GM19239 (cell line): ENCODE measurements at places on chromosomes 6 and 20.

- DNase-seq, result peak; percentile 69
These were observed 35.7 kb upstream of the HLA-E start for GRCh38 chr6:30453508-30454116.

DNA sequence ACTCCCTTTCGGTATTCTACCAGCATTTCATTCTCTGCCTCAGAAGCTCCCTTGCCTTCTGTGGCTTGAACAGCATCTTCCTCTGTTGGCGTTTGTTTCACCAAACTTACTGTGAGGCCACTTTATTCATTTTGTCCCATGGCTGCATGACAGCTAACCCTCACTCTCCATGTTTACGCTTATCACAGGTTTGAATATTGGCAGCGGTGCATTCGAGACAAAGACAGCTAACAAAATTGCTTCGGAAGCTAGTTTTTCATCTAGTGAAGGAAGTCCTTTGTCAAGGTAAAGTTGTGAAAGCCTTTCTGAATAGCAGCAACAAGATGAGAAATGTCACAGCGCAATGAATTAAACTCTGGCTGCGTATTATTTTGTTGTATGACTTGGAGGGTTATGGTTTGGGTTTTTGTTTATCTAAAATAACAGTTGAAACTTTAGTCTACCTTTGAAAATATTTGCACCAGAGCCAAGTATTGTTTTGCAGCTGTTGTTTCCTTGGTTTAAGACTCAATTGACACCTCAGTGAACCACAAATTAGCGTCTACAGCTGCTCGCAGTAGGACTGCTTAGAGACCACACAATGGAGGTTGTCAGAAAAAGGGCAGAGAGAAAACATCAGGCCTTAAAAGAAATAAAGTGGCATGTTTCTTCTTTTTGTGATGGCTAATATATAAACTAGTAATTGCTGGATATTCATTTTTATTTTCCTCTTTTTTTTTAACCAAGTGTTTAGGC, 70.4 kb upstream of the XRN2 start:
- no peak for DNase-seq

DNA sequence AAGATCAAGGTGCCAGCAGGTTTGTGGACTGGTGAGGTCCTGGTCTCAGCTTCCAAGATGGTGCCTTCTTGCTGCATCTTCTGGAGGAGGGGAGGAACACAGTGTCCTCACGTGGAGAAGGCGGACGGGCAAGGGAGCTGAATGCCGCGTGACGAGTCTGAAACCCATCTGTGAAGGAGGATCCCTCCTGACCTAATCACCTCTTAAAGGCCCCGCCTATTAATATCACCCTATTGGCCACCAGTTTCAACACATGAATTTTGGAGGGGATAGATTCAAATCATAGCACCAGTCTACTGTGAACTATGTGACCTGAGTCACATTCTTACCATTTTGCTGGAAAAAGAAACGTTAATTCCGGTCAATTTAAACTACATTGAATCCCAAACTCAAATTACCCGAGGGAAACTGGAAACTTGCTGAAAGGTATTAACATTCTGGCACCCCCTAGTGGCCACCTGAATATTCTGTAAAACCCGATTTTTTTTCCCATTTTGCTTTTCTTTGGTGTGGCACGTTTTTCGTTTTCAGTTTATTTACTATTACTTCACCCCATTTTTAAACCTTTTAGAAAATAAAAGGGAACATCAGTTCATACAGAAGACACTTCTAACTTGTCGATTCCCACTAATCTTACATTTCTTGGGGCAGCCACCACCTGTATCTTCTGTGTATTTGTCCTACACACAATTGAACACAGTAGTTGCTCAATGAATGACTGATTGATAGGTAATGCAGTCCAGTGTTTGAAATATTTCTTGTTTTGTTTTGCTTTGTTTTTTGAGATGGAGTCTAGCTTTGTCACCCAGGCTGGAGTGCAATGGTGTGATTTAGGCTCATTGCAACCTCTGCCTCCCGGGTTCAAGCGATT, 17.9 kb upstream of the CCDC170 start:
- no peak for DNase-seq

DNA sequence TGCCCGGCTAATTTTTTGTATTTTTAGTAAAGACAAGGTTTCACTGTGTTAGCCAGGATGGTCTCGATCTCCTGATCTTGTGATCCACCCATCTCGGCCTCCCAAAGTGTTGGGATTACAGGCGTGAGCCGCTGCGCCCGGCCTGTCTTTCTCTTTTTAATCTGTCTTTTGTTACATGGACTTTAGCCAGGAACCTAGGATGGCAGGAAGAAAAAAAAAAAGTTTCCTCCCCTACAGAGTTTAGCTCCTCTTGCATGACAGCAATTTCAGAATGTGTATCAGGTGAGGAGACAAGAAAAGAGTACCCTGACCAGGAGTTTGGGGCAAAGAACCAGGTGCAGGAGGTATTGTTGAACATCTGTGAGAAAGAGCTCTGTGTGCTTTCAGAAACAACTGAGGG, 21.4 kb upstream of the TXLNB start:
- DNase-seq, result no peak

GRCh38 chr20:6086868-6087267, 33.0 kb upstream of the LRRN4 start:
- no peak for DNase-seq

DNA sequence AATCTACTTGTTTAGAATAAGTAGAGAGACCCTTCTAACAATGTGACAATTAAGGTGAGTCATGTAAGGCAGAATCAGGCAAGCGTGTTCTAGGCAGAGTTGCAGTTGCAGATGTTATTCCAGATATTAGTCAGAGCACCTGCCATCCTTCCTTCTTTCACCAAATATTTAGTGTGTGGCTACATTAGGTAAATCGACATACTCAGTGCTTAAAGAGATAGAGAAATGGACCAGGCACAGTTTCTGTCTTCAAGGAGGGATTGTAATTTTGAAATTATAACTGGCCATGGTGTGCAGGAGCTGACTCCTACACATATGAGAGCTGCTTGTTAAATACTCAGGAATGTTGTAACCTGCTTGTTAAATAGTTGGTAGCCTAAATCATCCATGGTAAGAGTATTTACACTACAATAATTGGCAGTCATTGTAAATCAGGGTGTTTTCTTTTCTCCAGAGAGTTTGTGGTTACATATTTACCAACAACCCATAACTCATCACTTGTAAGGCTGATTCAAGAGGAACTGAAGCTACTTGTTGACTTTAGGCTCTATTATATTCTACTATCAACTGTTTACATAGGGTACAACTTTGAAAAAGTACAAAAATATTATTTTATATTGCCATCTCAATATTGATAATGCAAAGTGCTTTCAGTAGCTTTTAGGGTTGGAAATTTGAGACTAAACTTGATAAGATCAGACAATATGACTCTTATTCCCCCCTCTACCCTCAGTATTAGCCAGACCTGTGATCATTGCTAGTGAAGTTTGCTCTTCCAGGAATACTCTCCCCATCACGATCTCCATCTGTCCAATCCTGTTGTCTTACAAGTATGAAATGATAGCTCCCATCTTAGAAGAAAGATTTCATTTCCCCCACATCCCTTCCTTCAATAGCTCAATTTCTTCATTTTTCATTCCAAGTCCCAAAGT, 607.1 kb downstream of the COL12A1 start:
- DNase-seq, result peak; percentile 20

GRCh38 chr6:75090576-75090975, 115.3 kb downstream of the COL12A1 start:
- no peak for DNase-seq

GRCh38 chr20:18380908-18381529, 85.8 kb downstream of the DZANK1 start:
- DNase-seq, result no peak

DNA sequence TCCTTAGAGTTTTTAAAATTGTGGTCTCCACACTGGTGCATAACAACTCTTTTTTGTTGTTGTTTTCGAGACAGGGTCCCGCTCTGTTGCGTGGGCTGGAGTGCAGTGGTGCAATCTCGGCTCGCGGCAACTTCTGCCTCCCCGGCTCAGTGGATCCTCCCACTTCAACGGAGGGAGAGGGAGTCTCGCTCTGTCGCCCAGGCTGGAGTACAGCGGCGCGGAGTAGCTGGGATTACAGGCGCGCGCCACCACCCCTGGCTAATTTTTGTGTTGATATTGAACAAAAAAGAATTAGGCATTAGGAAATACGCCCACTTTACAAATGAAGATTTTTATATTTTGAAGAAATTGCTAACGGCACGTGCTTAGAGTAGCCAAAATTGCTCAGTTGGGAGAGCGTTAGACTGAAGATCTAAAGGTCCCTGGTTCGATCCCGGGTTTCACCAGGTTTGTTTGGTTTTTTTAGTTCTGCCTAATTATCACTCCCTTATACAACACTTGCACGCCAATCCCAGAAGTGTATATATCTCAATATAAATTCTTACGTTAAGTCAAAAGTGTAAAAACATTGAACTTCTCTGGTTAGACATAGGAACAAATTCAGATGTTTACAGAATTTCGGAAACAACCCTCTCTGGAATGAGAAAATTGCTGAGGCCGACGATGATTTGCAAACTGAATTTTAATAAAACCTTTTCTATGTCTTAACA, 159.6 kb downstream of the TRIM27 start:
- DNase-seq, result no peak

- no peak for DNase-seq
These were observed 54.8 kb downstream of the OPN5 start for GRCh38 chr6:47836639-47837038.
